ENCODE measurements at places on chromosomes 11 and 22.
A peak's percentile ranks its signal among the peaks of the same experiment; 100 is the strongest.

GRCh38 chr11:80849253-80849652 lies 1408.4 kb upstream of the TENM4 start:
- no peak for DNase-seq

GRCh38 chr11:46259971-46260560 lies 17.4 kb upstream of the CREB3L1 start:
- DNase-seq = no peak

DNA sequence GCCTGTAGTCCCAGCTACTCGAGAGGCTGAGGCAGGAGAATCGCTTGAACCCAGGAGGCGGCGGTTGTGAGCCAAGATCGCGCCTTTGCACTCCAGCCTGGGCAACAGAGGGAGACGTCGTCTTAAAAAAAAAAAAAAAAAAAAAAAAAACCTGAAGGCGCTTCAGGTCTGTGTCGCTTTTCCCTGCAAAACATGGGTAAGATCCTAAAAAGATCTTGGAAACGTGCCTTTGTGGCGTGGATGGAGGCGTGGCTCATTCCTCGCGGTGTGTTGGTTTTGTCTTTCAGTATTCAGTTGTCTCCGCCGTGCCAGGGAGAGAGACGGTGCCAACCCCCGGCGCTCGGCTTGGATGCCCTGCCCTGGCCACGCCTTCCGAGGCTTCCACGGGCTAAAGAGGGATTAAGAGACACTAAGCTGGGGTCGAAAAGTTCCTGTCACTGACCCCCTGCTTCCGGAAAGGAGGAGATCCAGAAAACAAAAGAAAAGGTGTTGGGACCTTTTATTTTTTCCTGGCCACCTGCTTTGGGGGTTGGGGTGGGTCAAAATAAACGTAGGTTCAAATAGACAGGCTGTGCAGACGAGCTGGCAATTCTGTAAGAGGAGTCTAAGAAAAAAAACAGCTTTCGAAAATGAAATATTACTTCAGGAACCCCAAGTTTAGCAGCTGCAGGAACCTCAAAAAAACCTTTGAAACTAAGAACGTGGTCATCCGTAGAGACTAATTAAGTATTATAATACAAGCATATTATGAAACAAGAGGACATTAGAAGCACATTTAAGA lies 1.1 kb upstream of the SLC35F2 start:
- peak; percentile 52 for DNase-seq

GRCh38 chr22:41015003-41015402 lies 63.8 kb downstream of the RBX1 start:
- no peak for DNase-seq

DNA sequence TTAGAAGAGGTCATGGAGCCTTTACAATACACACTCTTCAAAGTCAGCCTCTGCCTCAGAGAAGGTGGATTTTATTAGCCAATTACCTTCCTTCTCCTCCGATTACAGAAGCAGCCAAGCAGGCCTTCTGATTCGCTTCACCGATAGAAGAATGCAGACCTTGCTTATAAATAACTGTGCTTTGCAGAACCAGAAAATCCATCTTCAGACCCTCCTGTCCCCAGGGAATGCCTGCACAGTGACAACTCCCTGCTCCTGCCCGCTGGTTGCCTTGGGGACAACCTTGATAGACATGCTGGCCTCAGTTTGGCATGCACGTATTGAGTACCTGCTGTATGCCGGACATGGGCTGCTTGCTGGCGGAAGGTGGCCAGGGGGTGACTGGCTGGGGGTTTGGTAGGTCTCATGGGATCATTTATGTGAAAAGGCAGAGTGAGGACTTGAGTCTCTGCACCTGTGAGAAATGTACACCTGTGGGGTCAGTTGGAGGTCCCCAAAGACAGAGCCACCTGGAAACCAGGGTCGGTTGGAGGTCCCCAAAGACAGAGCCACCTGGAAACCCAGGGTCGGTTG lies 1238.7 kb downstream of the BRD1 start:
- DNase-seq = no peak

DNA sequence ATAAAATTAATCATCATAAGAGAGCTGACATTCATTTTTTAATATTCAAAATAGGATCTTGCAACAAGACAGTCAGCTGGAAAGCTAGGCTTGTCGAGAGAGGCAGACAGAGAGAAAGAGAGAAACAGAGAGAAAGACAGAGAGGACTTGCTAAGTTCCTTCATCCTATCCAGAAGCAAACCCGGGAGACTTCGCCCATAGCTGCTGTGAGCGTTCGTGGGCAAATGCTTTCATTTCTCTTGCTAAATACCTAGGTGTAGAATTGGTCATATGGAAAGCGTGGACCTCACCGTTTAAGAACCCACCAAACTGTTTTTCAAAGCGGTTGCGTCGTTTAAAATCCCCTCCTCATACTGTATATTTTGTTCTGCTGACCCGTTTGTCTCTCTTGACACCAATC lies 25.3 kb upstream of the KRTAP5-6 start:
- DNase-seq = no peak

- DNase-seq = no peak
Observed at GRCh38 chr11:91178366-91178765, 955.5 kb upstream of the CHORDC1 start.

DNA sequence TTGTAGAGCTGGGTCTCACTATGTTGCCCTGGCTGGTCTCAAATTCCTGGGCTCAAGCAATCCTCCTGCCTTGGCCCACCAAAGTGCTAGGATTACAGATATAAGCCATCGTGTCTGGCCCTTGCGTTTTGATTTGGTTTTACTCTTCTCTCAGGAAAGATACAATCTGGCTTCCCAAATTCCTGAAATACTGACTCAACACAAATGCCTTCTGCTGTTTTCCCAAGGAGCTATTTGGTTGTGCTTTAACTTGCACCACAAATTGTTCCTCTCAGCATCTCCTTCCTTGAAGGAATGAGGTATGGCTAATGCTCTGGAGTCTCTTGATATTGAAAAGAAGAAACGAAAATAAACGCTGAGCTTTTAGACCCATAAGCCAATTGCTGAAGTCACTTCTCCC lies 110.0 kb upstream of the PAX6 start:
- DNase-seq = no peak

DNA sequence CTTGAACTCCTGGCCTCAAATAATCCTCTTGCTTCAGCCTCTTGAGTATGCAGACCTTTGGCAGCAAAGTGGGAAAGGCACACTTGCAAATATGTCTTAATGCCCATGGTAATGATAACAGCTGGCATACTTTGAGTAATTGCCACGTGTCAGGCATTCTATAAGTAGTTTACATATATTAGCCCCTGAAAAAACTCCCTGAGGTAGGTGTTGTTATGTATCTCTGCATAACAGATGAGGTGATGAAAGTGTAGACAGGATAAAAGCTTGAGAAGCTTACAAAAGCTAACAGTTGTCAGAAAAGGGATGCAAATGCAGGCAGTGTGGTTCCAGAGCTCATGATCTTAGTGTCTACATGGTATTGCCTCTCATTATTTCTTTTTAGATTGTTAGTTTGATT lies 291.1 kb upstream of the C11orf87 start:
- DNase-seq = no peak

GRCh38 chr22:29642694-29643093 lies 39.3 kb downstream of the NF2 start:
- no peak for DNase-seq

- DNase-seq = no peak
Observed at GRCh38 chr11:69372589-69373250, 78.8 kb downstream of the MYEOV start.

GRCh38 chr22:17929909-17930308 lies 94.5 kb downstream of the MICAL3 start:
- no peak for DNase-seq

- DNase-seq = no peak
Observed at GRCh38 chr11:33168709-33169200, 7.5 kb upstream of the CSTF3 start.

GRCh38 chr11:104946907-104947306 lies 21.5 kb downstream of the CASP4 start:
- DNase-seq = peak; percentile 73

GRCh38 chr11:19077965-19078364 lies 17.4 kb upstream of the MRGPRX2 start:
- DNase-seq = no peak

GRCh38 chr11:77747381-77747969 lies 73.0 kb downstream of the RSF1 start:
- DNase-seq = no peak

DNA sequence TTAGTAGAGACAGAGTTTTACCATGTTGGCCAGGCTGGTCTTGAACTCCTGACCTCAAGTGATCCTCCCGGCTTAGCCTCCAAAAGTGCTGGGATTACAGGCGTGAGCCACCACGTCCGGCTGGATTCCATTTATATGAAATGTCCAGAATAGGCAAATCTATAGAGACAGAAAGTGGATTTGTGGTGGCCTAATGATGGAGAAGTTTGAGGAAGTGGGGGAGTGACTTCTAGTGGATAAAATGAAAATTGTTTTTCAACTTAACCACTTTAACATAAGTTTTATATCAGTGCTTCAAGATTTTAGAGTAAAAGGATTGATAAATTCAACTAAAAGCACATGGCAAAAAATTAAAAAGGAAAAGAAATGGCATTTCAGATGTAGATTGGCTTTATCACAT lies 66.2 kb downstream of the HIPK3 start:
- peak; percentile 41 for DNase-seq

DNA sequence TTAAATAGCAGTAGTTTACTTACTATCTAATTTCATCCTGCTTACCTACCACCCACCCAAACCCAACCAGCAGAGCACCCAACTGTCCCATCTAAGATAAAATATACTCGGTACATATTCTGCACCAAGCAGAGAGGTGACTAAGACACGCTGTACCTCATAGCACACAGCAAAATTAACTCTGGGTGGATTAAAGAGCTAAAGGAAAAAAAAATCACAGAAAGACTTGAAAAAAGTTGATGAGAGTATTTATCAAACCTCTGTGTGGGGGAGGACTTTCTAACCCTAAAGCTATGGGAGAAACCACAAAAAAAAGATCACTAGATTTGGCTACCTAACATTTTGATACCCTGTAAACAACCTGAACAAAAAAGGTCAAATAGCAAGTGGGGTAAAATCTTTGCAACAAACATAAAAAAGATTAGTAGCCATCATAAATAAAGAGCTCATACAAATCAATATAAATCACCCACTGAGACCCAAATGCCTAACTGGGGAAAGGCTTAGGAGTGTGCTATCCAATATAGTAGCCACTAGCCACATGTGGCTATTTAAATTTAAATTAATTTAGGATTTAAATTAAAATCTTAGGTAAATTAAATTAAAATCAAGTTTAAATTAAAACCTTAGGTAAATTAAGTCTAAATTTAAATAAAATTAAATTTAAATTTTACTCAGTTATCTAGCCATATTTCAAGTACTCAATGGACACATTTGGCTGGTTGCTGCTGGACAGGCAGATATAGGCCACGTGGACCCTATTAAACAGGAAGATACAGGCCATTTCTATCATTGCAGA lies 25.6 kb upstream of the CD5 start:
- DNase-seq = no peak

DNA sequence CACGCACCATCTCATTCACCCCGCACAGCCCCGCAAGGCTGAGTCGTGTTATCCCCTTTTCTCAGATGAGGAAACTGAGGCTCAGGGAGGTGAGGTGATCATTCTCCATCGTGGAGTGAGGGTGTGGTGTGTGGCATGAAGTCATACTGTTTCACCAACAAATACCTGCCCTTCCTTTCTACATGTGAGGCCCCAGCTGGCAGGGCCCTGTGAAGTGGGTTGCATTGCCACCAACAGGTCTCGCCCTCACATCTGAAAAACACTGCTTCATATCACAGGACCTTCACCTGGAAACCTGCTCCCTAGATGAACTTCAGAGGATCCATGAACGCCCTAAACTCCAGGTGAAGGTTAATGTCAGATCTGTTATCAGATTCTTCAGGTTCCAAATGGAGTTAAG lies 4.3 kb downstream of the SSTR3 start:
- no peak for DNase-seq

GRCh38 chr11:42625757-42626665 lies 685.8 kb upstream of the API5 start:
- no peak for DNase-seq

- DNase-seq = no peak
Observed at GRCh38 chr11:89495951-89496350, 4.8 kb upstream of the NOX4 start.

GRCh38 chr11:64204464-64204989 lies 2.0 kb upstream of the FERMT3 start:
- peak; percentile 96 for DNase-seq

- DNase-seq = peak; percentile 65
Observed at GRCh38 chr22:22463855-22464540, 44.5 kb downstream of the ZNF280B start.

DNA sequence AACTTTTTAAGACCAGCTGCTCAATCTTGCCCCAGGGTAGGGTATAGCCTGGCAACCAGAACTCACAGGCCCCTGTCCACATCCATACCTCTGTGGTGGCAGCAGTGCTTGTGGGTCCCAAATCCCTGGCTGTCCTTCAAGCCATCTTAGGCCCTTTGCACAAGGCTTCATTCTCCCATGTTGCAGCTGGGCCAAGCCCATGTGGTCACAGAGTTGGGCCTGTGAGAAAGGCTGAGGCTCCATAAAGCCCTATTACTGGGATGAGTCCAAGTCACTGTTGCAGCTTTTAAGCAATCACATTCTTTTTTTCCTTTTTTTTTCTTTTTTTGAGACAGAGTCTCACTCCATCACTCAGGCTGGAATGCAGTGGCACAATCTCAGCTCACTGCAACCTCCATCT lies 47.9 kb upstream of the SLC25A1 start:
- no peak for DNase-seq

- no peak for DNase-seq
Observed at GRCh38 chr11:36454551-36454940, 55.5 kb downstream of the TRAF6 start.

GRCh38 chr11:114673661-114674060 lies 4.7 kb upstream of the NXPE2 start:
- no peak for DNase-seq

DNA sequence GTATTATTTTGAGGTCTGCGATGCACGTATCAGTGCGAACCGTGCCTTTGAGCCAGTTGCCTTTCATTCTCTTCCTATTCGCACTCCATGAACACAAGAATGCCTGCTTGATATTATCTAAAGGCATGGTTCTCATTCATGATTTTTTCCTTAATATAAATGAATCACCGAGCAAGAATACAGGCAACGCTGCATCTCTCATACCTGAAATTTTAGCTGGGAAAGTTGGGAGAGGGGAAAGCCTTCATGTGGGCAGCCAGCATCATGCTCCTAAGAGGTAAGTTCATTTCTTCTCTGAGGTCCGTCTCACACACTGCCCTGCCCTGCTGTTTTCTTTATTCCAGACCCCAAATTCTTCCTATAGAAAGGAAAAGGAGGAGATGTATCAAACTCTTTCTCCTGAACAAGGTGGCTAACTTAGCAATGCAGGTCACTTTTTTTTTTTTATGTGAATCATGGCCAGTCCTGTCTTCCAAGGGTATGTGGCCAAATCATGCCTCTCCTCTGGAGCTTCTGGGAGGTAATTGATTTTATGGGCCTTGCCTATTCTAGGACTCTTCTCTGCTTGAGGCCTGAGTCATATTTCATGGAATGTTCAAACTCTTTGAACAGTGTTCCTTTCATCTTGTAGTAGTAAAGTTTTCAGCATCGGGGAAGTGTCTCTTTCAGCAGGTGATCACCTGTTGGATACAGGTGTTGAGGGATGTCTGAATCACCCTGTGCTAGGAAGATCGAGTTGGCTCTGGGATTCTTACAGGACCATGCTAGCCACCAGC lies 3.2 kb downstream of the GLB1L2 start:
- DNase-seq = no peak

Data from Kasumi-1 (cell line).